ENCODE measurements at places on chromosomes 5 and 9.

- DNase-seq = no peak
These were observed 70.7 kb upstream of the MAN2A1 start for GRCh38 chr5:109619021-109619460.

DNA sequence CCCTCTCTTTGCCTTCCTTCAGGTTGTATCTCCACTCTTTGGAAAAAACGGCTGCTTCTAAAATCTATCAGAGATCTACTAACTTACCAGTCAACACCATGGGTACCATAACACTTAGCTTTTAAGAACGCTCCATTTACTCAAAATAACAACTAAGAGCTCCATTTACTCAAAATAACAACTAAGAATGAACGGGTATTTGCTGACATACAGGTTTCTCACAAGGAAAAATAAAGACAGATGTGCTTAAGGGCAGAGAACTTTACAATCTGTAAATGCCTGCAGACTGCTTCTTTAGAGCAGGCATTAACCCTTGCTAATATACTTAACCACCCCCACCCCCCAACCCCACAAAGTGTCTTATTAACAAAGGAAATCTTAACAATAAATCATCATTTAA is 2.8 kb downstream of the UBAP2 start:
- DNase-seq = no peak

DNA sequence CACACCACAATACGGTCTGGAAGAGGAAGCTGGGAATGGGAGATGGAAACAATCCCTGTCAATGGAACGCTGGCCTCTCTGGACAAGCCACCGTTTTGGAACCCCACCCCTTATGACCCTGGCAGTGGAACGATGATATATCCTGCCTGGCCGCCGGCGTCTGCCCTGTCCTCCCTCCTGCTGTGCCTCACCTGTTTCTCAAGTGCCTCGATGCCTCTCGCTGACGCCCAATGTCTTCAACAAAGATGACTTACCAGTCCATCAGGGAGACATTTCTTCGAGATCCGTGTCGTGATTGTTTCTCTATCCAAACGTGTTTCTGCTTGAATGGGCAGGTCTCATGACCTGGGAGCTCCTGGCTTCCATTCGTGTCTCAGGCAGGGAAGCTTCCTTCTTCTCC is 476.5 kb downstream of the SPATA31A7 start:
- DNase-seq = no peak

DNA sequence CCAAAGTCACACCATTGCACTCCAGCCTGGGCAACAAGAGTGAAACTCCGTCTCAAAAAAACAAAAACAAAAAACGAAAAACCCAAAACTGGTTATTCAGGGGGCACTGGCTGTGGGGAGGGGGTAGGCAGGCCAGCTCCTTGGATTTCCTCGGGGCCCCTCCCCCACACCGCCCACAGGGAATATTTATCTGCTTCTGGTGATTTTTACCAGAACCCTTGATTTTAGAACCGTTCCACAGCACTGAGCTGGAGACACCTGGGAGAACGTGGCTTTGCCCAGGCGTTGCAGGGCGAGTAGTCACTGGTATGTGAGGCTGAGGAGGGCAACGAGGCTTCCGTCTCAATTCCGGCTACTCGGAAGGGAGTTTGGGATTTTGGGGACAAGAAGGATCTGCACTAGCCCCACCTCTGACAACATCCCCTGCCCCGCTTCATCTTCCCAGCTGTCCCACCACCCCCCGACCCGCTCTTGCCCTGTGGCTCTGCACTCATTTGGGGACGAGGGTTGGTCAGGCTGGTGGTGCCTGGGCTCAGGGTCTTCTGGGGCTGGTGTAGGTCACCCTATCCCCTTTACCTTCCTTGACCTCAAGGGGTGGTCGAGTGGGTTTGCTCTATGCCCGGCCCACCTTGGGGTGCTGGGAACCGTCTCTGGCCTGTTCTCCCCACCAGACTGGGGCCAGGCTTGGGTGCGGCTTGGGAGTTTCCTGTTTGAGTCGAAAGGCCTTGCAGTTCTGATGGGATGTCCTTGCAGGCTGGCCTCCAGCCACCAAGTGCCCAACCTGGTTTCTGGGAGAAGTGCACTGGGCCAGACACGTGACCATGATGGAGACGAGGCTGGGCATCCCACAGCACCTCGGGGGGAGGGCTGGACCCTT is 3.5 kb downstream of the AHRR start:
- DNase-seq = no peak

DNA sequence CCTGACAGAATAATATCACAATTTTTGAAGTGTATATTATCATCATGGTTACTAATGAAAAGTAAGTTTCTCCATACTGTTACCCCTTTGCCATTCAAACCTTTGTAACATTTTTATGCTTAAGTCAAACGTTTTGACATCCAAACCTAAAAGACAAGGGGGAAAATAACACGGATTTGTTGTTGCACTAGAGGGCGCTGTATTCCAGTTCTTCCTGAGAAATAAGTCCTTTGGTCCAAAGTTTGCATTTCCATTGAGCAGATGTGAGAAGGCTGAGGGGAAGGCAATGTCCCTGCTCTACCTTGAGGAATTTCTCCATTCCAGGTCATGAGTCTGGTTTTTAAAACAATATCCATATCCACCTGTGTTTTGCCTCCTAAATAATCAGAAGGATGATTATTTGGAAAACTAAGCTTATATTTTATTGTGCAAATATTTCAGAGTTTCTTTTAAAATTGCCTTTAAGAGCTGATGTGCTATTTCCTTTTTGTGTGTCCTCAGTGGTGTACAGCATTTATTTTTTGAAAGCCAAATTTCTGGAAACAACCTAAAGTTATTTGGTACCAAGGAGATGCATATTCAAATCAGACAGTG is 9.7 kb downstream of the LECT2 start:
- DNase-seq = peak; percentile 53

DNA sequence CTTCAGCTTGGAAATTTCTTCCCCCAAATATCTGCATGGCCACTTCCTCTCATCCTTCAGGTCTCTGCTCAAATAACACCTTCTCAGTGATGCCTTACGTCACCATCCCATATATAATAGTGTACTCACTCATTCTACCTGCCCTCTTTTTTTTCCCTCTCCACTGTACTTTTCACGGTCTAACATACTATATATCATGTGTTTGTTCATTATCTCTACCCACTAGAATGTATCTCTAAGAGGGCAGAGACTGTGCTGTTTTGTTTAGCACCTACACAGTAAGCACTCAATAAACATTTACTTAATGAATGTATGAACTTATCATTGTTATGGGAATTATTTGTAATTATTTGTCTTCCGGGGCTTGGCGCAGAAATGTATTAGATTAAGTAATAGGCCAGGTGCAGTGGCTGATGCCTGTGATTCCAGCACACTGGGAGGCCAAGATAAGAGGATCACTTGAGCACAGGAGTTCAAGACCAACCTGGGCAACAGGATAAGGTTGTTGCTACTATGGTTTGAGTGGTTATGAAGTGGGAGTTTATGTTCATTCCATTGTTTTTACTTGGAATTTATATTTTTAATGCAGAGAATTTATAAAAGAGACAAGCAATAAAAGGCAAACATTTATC is 6.0 kb upstream of the IL13 start:
- DNase-seq = no peak

GRCh38 chr9:71909887-71910649 is 925 bp downstream of the ABHD17B start:
- peak; percentile 27 for DNase-seq

DNA sequence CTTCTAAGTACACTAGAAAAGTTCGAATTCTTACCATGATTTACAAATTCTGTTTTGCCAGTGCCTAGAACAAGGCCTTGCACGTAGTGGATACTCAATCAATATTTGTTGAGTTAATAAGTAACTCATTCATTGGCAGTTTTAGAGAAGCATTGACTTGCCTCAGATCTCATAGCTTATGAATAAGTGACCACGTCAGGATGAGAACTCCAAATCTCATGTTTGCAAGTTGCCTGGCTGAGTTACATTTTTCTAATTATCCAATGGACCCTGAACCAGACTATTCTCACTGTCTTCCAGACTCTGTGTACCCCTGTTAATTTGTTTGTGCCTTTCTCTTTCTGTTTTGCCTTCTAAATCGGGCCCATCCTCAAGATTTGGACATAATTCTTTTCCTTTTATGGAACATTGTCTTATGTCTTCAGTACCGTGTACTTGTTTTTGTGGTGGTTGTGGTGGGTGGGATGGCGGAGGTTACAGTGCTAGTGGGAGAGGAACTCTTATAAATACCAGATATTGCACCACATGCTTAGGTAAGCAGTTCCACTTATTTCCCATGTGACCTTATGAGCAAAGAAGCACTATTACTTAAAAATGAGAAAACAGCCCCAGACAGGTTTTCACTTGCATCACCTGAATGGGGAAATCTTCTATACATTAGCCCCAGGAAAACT is 96.3 kb downstream of the UNC13B start:
- no peak for DNase-seq

Data from CD4-positive, CD25-positive, alpha-beta regulatory T cell (primary cell).